ENCODE measurements at places on chromosomes 16 and 17.

GRCh38 chr17:70017941-70018340, 57.1 kb upstream of the KCNJ16 start:
- DNase-seq, result no peak

DNA sequence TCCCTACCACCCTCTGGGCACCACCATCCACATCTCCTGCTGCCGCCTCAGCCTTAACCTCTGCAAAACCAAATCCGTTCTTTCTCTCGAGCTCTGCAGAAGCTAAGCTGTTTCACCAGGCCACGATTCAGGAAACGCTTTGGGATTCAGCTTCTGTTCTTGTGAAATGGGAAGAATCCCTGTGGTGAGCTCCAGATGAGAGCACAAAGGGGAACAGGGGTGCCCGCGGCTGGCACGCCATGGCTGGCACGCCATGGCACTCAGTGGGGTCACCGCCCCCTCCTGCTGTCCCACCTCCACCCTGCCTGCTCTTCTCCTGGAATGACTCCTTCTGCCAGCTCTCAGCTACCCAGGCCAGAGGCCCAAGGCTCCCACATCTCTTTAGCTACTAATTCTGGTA, 5.7 kb downstream of the QPRT start:
- no peak for DNase-seq

DNA sequence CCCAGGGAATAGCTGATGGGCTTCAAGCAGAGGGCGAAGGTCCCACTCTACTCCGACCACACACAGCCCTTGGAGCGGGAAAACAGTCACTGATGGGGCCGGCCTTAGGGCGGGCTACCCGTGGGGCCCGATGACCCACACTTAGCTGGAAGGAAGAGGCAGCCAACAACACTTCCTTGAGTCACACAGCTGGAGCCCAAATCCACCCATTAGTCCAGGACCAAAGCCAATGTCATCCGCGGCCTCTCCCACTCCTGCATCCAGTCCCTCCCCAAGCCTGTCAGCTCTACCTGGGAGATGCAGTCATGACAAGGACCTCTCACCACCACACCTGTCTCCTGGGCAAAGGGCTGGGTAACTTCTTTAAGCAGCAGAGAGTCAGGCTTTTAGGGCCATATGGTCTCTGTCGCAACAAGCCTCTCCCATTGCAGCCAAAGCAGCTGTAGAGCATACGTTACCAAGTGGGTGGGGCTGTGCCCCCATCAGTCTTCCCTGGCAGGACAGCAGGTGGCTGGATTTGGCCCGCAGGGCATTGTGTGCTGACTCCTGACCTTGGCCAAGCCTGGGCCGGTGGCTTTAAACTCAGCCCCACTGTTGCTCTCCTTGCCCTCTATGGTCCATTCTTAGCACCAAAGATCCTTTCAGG, 110.7 kb downstream of the SOCS1 start:
- no peak for DNase-seq

GRCh38 chr16:69077251-69077650, 28.2 kb upstream of the HAS3 start:
- no peak for DNase-seq

DNA sequence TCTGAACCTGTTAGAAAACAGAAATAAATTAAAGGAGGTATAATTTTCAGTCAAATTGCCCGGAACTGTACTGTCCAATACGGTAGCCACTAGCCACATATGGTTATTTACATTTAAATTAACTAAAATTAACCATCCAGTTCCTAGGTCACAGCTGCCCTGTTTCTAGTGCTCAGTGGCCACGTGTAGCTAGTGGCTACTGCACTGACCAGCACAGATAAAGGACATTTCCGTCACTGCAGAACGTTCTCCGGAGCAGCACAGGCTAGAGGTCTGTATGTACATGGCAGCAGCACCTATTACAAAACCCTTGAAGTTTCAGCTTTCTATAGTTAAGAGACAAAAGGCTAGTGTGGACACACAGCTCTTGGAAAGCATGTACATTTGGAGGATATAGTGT, 33.7 kb downstream of the CPSF4L start:
- no peak for DNase-seq

GRCh38 chr16:48950184-48950583, 331.5 kb downstream of the CBLN1 start:
- no peak for DNase-seq

DNA sequence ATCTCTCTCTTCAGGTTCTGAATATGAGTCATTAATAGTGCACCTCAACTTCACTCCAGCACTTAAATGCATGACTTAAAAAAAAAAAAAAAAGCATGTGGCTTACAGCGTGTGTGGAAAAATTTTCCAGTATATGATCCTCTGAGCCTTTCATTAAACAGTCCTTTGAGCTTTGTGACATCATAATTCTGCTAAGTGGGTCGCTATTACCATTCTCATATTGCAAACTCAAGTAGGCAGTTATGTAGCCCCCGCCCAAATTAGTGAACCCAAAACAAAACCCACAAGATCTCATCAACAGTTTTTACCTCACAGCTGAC, 672 bp downstream of the CMTR2 start:
- DNase-seq, result no peak

- DNase-seq, result no peak
Observed at GRCh38 chr16:54070789-54071343, 215.7 kb downstream of the IRX3 start.

- DNase-seq, result no peak
Observed at GRCh38 chr16:31114468-31114867, 3.0 kb upstream of the KAT8 start.

GRCh38 chr17:47276868-47277267, 23.2 kb downstream of the ITGB3 start:
- DNase-seq, result no peak

DNA sequence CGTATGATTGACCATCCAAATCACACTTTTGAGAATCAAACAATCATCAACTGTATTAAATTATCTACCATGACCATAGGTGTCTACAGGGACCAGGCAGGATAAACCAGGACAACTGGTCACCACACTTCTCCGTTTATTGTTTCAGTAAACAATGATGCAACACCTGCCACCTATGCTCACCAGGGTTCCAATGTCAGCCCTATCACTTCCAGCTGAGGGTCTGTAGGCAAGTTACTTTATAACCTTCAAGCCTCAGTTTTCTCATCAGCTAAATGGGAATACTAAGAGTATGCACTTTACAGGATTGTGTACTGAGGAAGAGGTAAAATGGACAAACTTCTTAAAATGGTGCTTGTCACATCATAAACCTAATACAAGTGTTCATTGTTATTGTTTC, 14.9 kb downstream of the TMEM114 start:
- no peak for DNase-seq

GRCh38 chr16:4775005-4775404, 8.0 kb upstream of the ZNF500 start:
- DNase-seq, result no peak

DNA sequence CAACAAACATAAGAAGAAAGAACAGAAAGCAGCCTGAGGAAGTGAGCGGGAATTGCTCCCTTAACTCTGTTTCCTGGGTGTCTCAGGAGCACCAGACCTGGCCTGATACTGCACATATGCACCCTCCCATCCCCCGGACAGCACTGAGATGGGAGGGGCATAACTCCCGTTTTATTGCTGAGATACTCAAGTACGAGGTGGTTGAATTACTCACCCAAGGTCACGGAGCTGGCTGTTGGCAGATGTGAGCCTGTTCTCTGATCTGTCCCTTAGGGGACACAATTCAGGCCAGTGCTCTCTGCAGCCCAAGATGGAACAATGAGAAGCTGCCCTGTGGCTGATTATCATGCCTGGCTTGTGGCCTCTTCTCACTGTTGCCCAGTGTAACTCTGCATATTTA, 9.1 kb upstream of the MED9 start:
- DNase-seq, result no peak

GRCh38 chr17:3542410-3543088, 15.1 kb downstream of the TRPV3 start:
- no peak for DNase-seq

GRCh38 chr16:67606632-67607031, 38.3 kb upstream of the CARMIL2 start:
- no peak for DNase-seq

- no peak for DNase-seq
Observed at GRCh38 chr17:81250286-81251093, 11.4 kb downstream of the NDUFAF8 start.

DNA sequence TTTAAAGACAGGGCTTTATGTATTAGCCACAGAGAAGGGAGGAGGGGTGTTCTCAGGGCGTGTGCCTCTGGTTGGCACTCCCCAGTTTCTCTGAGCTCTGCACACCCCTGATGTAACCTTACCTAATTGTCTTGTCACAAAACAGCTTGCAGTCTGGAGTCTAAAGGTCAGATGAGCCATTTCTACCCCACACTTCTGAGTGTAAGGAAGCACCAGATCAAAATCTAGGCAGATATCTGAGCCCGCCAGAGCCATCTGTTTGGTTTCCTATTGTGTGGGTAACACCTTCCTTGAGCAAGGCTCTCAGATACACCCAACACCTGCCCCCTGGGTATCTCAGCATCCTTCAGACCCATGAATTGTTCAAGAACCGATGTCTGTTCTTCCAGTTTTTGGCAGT, 15.5 kb downstream of the CDH1 start:
- peak; percentile 9 for DNase-seq

DNA sequence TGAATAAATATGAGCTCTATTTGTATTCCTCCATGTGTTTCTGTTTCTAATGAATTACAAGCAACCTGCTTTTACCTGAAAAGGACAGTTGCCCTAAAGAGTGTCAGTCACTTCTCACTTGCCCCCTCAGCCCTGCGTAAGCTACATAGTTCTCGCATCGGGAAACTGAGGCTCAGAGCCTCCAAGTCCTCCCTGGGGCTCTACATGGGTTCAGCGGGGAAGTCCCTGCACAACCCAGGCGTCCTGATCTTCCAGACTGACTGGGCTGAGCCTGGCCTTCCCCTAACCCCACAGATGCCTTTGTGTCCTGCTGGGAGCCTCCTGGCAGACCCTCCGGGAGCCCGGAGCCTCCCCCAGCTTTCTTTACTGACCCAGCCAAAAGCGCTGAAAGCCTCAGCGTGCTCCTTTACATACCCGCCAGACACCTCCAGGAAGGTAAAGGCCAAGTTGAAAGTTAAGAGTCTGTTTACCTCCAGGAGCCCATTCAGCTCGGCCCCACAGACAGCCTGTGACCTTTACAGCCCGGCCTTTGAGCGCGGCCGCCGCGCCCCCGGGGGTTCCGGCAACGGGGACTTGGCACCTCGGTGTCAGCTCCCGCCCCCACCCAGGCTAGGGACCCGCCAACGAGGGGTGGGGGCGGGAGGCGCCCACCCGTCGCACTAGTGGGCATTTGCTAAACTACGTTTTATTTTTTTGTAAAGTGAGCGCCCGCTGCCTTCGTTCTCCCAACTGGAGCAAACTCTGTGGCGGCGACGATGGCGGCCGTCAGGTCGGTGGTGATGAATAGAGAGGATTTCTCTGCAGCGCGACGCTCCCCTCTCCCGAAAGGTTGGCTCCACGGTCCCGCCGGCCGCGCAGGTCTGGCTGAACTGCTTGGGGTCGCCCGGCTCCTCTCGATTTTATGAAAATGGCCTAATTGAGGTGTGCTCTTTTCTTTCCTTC, 4.4 kb upstream of the HOXB13 start:
- DNase-seq, result no peak

GRCh38 chr16:72977127-72977526, 70.8 kb downstream of the ZFHX3 start:
- DNase-seq, result no peak

GRCh38 chr16:179211-180092, 807 bp upstream of the HBQ1 start:
- DNase-seq, result no peak

DNA sequence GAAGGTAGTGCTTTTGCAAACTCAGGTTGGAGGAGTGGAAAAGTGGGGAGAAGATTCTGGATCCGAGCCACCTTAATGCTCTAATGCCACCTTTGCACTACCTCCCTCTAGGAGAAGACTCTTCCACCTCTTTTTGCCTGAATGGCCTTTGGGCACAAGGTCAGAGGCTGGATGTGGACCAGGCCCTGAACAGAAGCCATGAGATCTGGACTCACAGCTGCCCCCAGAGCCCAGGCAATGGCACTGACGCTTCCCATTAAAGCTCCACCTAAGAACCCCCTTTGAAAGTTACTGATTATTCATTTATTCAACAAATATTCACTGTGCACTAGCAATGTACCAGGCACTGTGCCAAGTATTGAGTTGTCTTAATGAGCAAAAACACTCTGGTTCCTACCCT, 3.2 kb downstream of the SHBG start:
- DNase-seq, result no peak

Measured in stimulated activated CD8-positive, alpha-beta memory T cell treated with anti-CD3 and anti-CD28 coated beads, Interleukin-12 subunit alpha, Interleukin-12 subunit beta, amount 100 ng/mL, for 1 hour (primary cell).